ENCODE measurements at places on chromosomes 11 and 22. TPM values are rescaled to one million over a fixed set of nuclear protein-coding genes. Genes with fewer than 3 reads are reported as not detected.
A peak's percentile ranks its signal among the peaks of the same experiment; 100 is the strongest.

The NOL12 gene
- total RNA-seq, result 29.7 TPM

The TMEM191C gene
- total RNA-seq, result 0.28 TPM

The MUC2 gene
- not detected for total RNA-seq

The WDR74 gene
- total RNA-seq, result 44.3 TPM

The MUC5AC gene
- total RNA-seq, result not detected

The OLFML1 gene
- 0.18 TPM for total RNA-seq

- no peak for DNase-seq
These were observed 17.1 kb upstream of the AGBL2 start for GRCh38 chr11:47732271-47732670.

GRCh38 chr22:43862882-43863202 is 529 bp upstream of the SULT4A1 start:
- no peak for DNase-seq

DNA sequence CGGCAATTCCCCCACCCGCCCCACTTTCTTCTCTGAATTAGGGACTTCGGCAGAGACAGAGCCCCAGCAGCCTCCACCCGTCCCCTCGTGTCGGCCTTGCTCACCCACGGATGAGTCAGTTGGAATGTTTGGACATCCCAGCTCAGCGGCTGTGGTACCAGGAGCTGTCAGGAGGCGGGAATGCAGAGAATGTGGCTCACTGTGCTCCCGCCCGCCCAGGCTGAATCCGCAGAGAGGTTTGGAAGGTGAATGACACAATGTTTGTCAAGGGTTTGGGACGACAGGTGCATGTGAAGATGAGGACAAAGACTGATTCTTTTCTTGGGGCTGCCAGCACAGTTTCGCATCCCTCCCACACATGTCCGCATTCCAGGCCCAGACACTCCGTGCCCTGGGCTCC is 39.6 kb downstream of the LIF start:
- peak; percentile 99 for DNase-seq

DNA sequence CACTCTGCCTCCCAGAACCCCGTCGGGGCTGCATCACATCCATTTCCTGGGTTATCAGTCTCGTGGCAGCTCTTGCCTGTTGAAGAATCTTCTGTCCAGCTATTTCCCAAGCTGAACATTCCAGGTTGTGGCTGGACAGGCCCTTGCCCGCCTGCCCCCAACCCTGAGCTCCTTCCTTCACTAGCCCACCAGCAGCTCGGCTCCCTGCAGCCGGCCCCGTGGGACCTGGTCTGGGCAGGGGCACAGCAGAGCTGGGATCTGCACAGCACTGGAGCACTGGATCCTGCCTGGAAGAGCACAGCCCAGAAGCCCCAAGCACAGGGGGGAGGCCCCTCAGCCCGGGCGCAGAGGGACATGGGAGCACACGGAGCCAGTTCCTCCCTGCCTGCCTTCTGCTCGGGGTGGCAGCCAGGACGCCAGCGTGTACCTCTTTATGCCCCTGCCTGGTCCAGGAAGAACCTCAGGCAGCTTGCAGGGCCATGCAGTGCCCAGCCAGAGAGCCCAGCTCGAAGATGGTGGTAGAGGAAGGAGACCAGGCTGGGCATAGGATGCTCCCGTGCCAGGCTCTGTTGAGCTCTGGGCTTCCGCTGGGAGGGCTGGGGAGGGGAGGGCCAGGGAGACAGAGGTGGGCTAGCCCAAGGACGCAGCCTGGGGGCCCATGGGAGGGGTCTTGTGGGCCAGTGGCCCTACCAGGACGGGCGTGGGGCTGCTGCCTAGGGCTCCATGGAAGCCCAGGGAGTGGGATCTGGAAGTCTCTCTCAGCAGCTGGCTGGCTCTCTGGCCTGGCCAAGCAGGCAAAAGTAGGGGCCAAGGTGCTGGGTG is 16.6 kb upstream of the GNB1L start:
- no peak for DNase-seq

- peak; percentile 89 for DNase-seq
These were observed 20.6 kb downstream of the POLR3H start for GRCh38 chr22:41523464-41524221.

DNA sequence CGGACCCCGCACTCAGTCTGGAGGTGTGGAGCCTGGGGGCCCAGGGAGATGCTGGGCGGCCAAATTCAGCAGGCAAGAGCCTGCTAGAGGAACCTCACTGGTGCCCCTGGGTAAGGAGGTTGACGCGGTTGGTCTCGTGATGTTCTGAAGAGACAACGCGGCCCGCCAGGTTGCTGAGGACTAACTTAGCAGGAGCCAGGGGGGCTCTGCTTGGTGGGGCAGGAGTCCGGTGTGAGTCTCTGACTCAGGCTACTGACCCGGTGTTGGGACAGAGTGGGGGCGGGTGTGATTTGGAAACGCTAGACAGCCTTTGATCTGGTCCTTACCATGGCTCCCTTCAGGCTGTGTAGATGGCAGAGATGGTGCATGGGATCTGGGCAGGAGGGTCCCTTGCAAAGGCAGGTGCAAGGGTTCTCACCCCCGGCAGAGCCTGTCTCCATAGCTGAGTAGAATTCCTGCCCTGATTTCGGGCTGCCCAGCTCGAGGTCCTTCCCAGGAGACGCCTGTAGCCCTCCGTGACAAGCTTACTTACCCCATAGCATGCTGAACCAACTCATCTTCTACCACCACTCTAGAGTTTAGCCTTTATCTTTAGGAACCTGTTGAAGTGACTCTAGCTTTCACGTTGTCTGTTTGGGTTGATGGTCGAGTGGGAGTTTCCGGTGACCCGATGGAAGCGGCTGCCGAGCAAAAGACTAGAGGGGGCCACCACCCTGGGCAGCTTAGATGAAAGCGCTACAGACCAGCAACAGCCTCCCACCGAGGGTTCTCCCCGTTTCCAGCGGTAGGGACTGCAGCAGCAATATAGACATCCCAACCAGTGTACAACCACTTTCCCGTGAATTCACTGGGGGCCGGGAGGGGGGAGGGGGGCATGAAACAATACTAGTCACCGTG is 38.4 kb downstream of the KCNC1 start:
- no peak for DNase-seq

GRCh38 chr11:62033191-62034035 is 66.0 kb upstream of the FTH1 start:
- no peak for DNase-seq

DNA sequence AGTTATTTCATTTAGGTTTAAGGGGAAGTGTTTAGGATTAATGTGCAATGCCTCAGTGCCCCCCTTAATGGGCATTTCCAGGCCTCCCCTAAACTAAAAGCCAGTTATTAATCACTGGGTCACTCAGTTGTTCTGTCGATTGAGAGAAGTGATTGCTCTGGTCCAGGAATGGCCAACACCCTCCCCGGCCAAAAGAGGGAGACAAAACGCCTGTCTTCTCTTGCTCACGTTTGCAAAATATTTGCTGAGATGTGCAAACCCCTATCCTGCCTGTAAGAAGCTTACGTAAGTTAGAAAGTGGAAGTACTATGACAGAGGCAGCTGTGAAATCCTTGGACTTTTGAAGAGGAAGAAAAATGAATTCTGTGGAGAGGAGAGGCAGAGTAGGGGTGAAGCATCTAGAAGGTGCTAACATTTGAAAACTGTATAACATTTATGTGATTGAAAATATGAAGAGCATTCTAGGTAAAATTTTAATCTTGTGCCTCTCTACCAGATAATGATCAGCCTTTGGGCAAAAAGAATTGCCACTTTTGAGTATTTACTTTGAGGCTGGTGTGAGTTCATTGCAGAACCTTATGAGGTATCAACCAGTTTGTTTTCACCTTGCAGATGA is 37.7 kb downstream of the NTM start:
- peak; percentile 28 for DNase-seq

DNA sequence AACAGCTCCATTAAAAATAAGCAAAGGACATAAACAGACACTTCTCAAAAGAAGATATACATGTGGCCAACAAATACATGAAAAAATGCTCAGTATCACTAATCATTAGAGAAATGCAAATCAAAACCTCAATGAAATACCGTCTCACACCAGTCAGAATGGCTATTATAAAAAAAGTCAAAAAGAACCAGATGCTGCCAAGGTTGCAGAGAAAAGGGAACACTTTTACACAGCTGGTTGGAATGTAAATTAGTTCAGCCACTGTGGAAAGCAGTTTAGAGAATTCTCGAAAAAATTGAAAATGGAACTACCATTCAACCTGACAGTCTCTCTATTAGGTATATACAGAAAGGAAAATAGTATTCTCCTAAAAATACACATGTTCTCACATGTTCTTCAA is 102.4 kb upstream of the FIBIN start:
- DNase-seq, result no peak

DNA sequence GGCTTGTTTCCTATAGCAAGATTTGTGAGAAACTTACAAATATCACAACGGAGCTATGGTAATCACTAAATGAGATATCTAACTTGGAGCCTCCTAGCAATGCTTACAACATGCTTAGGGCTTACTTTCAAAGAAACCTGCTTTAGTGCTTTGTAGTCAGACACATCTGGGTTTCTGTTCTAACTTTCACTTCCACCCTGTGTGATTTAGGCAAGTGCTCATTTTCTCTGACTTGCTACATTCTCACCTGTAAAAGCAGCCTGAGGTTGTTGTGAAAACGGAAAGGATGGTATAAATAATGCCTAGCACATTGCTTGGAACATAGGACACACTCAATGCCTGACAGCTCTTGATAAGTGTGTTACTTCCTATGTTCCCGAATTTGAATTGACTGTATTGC is 45.6 kb downstream of the LRRC4C start:
- DNase-seq, result no peak

DNA sequence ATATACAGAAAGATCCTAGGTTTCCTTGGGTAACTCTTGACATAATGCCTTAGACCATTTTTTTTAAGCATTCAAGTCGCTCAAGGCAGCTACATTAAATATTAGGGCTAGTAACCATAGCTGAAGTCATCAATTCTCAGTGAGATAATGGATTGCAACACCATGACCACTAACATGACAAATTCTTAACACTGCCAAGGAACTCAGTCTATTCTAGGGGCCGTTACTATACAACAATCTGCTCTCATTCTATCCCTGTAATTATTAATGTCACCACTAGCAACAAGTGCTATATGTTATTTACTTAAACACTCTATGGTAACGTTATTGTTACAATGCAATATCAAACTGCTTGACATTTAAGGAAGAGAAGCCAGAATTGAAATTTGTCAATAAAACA is 3.2 kb upstream of the STK33 start:
- DNase-seq, result peak; percentile 70

DNA sequence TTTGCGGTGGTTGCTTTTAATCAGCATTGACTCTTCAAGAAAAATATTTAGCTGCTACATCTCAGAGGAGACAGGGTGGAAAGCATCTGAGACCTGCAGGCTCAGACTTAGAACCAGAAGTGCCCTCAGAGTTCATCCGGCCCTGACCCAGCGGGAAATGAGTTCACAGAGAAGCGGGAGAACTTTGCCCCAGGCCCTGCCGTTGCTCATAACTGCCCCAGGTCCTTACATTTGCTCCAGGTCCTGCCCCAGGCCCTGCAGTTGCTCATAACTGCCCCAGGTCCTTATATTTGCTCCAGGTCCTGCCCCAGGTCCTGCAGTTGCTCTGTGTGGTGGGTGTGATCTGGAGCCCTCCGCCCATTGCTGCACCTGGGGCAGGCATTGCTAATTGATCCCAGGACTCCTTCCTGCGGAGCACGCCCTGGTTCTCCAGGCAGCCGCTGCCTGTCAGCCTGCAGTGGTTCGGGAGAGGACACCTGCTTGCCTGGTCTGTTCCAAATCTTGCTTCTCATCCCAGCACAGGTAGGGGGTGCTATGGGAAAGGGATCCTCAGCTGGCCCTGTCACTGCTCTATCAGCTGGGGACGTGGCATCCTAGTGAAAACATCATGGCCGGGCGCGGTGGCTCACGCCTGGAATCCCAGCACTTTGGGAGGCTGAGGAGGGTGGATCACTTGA is 58.1 kb upstream of the PPP6R3 start:
- DNase-seq, result no peak

- peak; percentile 93 for DNase-seq
These were observed 68.9 kb upstream of the KCNQ1OT1 start for GRCh38 chr11:2768471-2769408.

GRCh38 chr11:42812361-42812760 is 499.4 kb upstream of the API5 start:
- DNase-seq, result no peak

Measured in IMR-90 (cell line).